ENCODE measurements at places on chromosomes 2 and 18.

DNA sequence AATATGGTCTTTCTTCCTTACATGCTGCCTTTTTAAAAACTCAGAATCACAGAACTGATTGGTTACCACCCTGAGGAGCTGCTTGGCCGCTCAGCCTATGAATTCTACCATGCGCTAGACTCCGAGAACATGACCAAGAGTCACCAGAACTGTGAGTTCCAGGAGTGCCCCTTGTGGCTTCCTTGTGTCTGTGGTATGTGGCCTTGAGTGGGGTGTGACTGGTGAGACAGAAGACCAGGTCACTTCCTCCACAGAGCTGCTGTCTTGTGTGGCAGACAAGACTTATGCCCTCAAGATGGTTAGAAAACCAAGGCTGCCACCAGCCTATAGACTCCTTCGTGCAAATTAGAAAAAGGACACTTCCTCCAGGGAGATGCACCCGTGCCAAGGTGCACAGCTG is 72.6 kb downstream of the EPAS1 start:
- DNase-seq: no peak

GRCh38 chr18:12701161-12701560 is 1.4 kb downstream of the CEP76 start:
- DNase-seq: no peak

DNA sequence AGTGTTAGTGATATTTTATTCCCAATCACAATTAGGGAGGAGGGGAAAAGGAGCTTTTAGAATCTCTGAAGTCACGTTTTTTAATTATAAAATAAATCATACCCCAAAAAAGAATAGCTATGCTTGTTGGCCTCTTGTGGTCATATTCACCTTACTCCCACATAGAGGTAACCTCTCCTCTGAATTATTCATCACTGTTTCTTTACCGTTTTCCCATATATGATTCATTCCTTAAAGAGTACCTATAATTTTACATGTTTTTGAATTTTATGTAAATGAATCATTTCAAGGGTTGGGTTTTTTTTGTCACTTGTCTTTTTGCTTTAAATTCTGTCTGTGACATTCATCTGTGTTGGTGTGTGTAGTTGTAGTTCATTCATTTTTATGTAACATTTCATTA is 110.6 kb upstream of the CD302 start:
- no peak for DNase-seq

GRCh38 chr2:214127170-214127569 is 283.7 kb upstream of the VWC2L start:
- DNase-seq: no peak

DNA sequence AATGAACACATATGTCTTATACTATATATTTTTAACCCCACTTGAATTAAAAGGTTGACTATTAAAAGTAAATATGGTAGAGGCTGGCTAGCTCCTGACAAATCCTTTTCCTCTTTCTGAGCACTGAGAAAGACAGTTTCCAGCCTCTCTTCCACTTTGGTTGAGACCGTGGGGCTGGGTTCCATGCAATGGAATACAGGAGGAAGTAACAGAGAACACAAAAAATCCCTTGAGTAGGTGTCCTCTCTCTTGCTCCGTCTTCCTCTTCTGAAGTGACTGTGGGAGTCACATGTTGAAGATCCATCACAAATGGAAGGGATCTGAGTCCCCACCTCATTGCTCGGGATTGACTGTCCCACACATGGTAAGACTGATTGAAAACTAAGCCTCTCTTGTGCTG is 36.6 kb upstream of the SIGLEC15 start:
- no peak for DNase-seq

GRCh38 chr2:18845854-18846445 is 256.6 kb upstream of the NT5C1B start:
- DNase-seq: no peak

- DNase-seq: peak; percentile 79
These were observed 571 bp downstream of the YWHAQ start for GRCh38 chr2:9630117-9630735.

DNA sequence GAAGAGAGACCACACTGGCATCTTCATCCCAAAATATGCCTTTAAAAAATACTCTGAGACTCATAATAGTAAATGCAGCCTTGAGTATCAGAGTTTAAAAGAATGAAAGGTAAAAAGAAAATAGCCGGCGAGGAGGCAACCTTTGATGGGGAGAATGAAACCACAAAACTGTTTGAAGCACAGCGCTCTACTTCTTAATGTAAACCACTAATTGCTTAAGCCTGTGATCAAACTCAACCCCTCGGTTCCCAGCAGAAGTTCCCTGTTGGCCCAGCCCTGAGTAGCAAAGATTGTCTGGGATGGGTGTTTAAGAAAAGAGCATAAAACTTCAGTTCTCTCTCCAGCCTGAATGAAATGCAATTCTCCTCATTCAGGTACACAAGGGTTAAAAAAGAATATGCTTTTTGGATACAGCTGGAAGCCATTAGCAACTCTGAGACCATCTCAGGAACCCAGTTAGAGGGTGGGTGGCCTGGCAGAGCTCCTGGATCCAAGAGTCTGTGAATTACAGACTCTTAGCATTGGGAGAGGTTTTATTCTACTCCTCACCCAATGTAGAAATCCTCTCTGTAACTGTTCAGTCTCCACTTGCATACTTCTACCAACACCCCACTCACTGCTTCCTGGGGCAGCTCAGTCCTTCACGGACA is 44.8 kb downstream of the VIT start:
- no peak for DNase-seq

DNA sequence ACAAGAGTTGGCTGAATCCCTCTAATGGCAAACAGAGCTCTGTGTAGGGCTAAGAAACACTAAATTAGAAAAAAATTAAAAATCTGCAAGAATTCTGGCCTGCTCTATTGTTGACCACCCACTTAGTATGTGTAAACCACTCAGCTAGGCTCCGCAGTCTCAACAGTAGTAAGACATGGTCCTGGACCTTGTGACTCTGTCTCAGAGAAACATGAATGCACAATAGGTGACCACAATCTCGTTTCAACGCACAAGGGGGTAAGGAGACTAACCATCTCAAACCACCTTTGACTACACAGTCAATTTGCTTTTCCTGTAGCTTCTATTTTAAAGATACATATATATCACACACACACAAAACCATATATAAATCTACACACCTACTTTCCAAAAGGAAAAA is 16.5 kb downstream of the SEPTIN10 start:
- DNase-seq: no peak

DNA sequence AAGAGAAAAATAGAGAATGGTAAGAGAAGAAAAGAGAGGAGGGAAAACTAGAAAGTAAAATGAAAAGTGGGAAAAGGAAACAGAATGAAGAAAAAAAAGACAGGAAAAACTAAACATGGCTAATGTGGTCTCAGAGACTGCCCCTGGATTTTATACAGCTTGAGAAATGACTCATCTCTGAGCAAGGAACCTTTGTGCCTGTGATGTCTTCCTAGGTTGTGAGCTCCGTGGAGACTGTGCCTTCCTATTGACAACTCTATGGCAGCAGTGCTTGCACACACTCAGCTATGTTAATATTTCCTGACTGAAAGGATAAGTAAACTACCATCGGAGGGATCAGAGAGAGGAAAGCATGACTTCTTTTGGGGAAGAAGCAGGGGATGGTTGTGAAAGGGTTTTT is 203.8 kb downstream of the RDH14 start:
- DNase-seq: no peak

DNA sequence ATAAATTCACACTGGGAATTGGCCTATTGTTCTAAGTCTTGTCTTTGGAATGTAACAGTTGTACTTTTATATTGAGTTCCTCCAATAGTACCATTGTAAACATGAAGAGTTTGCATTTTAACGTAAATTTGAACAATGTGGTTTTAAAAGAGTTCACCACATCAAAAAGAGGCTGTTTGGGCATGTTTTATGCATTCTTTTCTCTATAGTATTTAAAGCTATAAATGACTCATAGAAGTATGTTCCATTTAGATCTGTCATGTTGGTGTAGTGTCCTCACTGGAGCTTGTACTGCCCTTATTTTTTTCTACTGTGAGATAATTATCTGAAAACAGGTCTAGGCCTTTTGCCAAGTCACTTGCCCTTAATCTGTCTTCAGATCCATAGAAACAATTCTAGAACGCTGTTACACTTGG is 141.9 kb downstream of the RHBDD1 start:
- DNase-seq: no peak

DNA sequence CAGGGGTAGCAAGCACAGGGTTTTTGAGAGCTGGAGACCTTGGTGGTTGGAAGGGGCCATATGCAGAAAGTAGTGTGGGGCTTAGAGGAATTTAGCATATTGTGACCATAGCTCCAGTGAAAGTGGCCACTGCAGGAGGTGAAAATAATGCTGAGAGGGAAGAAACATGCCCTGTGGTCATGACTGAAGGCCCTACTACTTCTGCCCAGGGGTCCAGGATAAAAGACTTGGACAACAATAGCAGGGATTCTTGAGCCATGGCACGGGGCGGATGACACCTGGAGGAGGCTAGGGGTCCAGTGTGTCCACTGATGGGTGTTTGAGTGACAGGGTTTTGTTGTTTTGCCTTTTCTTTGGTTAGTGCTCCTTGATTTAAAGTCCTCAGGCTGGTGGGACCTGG is 694.6 kb downstream of the CPS1 start:
- DNase-seq: no peak

GRCh38 chr2:85878719-85879370 is 9.9 kb downstream of the ST3GAL5 start:
- DNase-seq: no peak

DNA sequence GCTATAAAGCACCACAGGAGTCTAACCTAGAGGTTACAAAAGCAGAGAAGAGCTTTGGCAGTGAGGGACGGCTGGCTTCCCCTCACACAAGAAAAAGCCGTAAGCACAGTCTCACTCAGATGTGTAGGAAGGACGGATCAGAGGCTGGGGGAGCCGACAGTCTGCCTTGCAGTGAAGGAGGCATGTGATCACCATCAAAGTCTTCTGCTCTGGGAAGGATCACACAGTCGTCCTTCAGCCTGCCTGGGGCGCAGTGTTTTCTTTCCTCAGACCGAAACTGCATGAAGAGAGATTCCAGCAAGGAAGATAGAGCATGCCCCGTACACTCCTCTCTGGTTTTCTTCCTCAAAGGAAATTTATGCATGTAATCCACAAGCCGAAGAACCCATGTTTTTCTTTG is 24.1 kb downstream of the GATA6 start:
- DNase-seq: no peak

GRCh38 chr18:57846258-57846657 is 43.1 kb upstream of the ATP8B1 start:
- DNase-seq: no peak

- DNase-seq: no peak
These were observed 98.2 kb upstream of the EPAS1 start for GRCh38 chr2:46198966-46199365.

- DNase-seq: no peak
These were observed 3.7 kb upstream of the LIMS2 start for GRCh38 chr2:127678991-127679390.

DNA sequence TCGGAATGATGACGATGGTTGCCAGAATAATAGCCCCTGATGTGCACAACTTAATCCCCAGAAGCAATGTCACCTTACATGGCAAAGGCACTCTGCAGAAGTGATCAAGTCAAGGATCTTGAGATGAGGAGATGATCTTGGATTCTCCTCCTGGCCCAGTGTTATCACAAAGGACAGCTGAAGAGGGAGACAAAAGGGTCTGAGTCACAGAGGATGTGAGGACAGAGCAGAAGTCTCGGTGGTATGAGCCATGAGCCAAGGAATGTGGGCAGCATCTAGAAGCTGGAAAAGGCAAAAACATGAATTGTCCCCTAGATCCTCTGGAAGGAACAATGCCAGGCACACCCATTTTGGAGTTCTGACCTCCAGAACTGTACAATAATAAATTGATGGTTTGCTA is 358.5 kb downstream of the MYCN start:
- DNase-seq: no peak

- DNase-seq: peak; percentile 9
These were observed 71.4 kb downstream of the HDAC4 start for GRCh38 chr2:239329284-239329971.

- DNase-seq: no peak
These were observed 29.6 kb downstream of the MREG start for GRCh38 chr2:215983581-215984351.

- DNase-seq: no peak
These were observed 931.9 kb upstream of the SLC39A10 start for GRCh38 chr2:194725169-194725568.

DNA sequence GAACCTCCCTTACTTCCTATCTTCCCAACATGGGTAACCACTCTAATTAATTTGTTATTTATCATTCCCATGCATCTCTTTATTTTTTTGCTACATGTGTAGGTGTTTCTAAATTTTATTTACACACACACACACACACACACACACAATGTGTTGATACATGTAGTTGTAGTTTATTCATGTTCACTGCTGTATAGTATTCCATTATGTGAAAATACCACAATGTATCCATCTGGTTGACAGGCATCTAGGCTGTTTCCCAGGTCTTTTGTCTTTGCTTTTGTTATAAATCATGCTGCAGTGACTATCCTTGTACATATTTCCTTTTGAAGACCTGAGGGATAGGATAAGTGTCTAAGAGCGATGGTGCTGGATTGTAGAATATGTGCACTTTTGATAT is 59.7 kb downstream of the ACAA2 start:
- DNase-seq: no peak

- no peak for DNase-seq
These were observed 127.4 kb downstream of the PLCL1 start for GRCh38 chr2:197931661-197932312.

- DNase-seq: no peak
These were observed 23.8 kb upstream of the HNRNPLL start for GRCh38 chr2:38626326-38627035.

GRCh38 chr18:56987236-56987635 is 159.7 kb upstream of the BOD1L2 start:
- DNase-seq: no peak

- DNase-seq: no peak
These were observed 162.0 kb downstream of the LTBP1 start for GRCh38 chr2:33108483-33109443.

GRCh38 chr18:45664824-45665763 is 49.8 kb downstream of the SLC14A2 start:
- peak; percentile 66 for DNase-seq

DNA sequence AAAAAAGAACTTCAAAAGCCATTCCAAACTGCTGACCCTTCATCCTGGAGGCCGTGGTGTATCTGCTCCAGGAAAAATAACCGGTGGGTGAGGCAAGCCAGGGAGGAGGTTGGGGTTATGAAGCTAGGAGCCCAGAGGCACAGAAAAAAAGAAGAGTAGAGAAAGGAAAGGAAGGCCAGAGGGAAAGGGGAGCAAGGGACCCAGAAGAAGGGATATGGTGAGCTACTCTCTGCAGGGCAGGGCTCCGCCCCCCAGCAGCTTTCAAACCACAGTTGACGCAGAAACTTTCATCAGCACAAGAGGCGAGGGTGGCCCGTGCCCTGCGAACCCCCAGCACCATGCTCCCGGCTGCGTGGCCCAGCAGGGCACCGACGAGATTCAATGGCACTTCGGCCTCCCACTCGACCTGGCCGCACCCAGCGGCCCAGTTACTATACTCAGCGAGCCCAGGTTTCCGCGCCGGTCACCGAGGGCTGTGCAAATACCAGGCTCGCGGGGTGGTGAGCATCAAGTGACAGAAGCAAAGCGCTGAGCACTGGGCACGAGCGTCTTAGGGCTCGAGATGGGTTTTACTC is 665 bp downstream of the MCM6 start:
- DNase-seq: no peak

GRCh38 chr2:65960953-65961352 is 474.0 kb upstream of the MEIS1 start:
- DNase-seq: peak; percentile 33
